ENCODE measurements at places on chromosomes 11 and 22.
A peak's percentile ranks its signal among the peaks of the same experiment; 100 is the strongest.

DNA sequence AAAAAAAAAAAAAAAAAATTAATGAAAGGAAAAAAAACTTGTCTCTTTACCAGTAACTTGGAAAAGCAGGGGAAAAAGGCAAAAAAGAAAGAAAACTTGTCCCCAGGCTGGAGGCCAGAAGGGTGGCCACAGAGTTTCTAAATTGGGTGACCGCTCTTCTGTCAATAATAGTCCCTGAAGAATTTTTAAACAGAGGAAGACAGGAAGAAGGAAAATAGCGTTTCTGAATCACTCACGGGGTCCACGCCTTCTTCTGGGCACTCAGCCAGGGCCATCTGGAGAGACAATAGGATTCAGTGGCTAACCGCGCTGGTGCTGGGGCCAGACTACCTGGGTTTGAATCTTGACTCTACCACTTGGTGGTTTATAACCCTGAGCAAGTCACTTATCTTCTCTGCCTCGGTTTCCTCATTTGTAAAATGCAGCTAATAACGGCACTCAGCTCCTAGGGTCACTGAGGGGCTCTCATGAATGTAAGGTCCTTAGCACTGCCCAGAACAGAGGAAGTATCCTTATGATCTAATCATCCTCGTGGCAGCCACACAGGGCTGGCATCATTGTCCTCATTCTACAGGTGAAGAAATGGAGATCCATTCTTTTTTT is 7.0 kb downstream of the C11orf86 start:
- no peak for DNase-seq

DNA sequence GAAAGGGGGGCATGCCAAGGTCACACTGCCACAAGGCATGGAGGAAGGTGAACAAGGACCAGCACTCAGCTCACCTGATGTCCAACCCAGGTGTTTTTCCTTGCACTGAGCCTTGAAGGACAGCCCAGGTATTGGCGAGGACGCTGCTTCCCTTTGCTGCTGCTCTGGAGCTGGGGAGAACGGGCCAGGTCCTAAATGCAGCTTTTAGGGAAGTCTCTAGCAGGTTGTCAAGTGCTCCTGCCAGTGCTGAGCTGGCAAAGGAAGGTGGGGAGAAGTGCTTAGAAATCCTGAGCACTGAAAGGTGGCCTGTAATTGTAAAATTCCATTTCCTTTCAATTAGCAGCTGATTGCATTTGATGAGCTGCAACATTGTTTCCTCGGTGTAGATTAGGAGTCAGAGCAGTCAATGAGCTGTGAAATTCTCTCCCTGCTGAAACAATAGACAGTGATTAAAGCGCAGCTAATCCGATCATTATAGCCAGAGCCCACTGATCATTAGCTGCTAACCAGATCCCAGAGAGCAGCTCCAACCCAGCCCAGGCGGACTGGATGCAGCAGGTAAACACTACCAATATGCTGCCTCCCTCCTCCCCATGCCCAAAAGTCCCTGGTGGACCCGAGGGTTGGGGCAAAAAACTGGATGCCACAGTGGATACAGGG is 507.6 kb downstream of the INSC start:
- DNase-seq: no peak

DNA sequence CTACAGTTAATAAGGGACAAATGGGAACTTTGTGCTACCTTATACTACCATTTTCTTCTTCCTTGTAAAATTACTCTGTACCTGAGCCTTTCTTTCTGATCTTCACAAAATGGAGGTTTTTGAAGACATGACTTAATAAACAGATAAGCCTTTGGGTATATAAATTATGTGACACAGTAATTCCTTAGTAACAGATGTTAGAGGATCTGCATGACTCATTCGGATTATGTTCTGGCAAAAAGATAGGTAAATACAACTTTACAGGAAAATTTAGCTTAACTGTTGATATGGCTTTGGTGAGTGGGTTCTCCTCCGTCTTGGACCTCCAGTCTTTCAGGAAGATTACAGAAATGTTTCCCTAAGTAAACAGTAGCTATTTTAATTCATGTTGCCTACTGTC is 61.8 kb downstream of the BID start:
- no peak for DNase-seq

DNA sequence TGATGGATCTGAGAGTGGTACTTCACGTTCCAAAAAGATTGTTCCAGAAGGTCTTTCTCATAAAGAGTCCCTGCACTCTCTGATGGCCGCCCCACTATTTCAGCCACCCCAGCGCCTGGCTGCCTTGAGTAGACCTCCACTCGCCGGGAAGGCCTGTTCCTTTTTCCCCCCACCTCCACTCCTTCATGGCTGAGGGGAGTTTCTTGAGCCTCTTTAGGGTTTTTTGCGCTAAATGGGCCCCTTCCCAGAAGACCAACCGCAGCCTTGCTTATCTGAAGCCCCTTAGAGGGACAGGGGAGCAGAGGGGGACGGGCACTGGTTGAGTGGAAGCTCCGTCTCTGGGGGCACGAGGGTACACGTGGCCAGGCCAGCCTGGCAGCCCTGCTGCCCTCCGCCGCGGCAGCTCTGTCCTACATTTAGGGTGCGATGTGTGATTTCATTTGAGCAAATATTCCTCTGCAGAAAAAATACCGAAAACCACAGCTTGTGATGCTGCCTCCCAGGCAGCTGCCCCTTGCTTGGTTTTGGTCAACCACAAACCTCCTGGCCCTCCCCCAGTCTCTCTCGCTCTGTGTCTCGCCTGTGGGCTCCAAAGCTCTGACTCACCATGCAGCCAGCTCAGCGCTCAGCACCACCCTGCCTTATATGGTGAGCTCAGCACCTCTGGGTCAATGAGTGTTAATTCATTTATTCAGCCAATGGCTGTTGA is 88.7 kb downstream of the TP53I11 start:
- no peak for DNase-seq

DNA sequence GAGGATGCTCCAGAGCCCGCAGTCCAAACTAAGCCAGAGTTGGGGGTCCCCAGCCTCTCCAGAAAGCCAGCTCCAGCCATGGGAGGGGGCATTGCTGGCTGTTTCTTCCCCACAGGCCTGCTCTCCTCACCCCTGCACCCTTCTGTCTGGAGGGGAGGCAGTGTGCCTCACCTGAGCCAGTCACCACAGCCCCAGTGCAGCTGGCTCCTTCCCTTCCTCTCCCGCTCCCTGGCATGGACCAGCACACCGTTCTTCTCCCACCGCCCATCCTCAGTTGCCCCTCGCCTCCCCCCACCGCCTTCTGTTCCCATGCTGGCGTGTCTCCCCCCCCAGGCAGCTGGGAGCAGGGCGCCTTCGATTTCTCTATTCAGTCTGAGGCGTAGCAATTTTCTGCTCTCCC is 110.5 kb upstream of the THY1 start:
- no peak for DNase-seq

- DNase-seq: no peak
These were observed 94.6 kb upstream of the OR9G4 start for GRCh38 chr11:56842814-56843794.

DNA sequence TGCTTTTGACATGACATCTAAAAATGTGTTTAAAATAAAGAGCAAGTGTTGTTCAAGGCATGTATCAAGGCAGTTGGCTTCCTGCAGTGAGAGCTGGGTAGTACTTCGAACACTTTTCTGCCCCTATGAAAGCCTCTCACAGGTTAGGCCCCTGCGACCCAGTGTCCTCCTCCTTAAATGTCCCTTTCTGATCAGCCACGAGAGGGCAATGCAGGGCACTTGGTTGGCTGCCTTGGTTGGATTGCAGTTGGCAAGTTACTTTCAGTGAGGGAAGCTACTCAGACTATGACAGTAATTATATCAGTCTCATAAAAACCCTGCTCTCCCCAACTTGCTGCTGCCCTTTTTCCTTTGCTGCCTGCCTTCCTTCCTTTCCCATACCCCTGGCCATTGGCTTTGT is 743.8 kb downstream of the NTM start:
- no peak for DNase-seq

GRCh38 chr11:70594031-70594430 is 195.7 kb downstream of the CTTN start:
- DNase-seq: no peak

GRCh38 chr11:19311308-19312030 is 70.7 kb upstream of the E2F8 start:
- peak; percentile 47 for DNase-seq

DNA sequence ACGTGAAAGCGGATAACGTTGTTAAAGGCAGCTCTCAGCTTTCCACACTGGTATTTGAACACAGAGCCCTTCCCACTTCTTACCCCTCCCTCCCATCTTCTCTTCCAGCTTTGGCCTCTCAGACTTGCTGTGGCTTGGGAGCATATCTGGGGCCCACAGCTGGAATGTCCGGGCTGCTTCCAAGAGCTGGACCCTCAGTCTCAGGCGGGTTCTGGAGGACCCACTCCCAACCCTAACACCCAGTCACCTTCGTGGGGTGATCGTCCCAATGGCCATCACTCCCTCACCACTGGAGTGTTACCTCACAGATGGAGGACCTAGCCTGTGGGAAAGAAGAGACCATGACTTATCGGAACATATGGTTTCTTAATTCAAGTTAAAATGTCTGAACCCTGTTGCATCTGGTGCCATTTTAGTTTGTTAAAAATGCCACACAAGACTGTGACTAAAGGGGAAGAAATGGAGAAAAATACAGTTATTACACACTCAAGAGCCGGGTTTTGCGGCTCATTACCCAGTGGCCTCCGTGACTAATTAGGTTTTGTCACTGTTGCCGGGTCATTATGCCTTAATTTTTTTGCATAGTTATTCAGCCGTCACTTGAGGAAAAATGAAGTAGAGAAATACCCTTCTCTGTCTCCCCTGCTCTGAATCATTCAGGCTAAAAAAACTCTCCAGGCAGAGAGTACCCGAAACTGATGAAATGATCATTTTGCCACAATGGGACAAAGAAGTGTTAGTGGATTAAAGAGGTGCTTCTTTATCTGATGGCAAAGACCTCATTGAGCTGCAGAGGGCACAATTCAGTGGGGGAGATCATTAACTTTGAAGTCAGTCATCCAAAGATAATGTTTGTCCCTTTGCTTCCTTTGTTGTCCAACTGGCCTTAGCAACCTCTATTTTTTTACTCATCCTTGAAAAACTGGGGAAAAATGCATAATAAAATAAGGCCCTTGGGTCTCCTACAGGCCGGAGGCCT is 87.2 kb upstream of the HTATIP2 start:
- no peak for DNase-seq

GRCh38 chr11:66986178-66986545 is 11.1 kb downstream of the C11orf86 start:
- DNase-seq: no peak

DNA sequence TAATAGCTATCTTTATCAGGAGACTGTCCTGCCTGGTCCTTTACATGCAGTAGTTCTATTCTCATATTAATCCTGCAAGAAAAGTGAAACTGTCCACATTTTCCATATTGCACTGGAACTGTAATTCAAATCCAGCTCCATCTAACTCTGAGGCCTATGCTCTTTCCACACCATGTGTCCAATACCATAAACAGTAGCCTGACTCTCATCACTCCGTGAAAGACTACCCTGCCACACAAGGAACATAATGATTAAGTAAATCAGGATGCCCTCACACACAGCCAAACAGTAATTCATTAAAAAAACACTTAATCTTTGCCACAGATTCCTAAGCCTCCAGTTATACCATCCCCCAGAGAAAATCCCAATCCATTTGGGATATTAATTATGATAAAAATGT is 285.3 kb upstream of the PITPNB start:
- DNase-seq: no peak

DNA sequence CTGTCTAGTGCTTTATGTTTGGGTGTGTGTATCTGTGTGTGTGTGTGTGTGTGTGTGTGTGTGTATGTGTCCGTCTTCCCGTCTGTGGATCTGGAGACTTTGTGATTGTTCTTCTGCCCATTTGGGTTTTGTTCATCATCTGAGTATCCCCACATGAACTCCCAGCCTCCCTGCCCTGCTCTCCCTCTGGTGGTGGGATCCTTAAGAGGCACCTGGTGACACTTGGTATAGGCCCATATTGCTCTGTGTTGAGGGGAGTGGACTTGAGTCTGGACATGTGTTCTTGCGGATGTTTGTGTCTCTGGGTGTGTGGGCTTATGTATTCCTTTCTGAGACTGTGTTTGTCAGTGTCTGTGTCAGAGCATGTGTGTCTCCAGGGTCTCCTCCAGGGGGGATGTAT is 15.3 kb downstream of the RCOR2 start:
- no peak for DNase-seq

- DNase-seq: no peak
These were observed 827 bp downstream of the GSC2 start for GRCh38 chr22:19149047-19149883.

DNA sequence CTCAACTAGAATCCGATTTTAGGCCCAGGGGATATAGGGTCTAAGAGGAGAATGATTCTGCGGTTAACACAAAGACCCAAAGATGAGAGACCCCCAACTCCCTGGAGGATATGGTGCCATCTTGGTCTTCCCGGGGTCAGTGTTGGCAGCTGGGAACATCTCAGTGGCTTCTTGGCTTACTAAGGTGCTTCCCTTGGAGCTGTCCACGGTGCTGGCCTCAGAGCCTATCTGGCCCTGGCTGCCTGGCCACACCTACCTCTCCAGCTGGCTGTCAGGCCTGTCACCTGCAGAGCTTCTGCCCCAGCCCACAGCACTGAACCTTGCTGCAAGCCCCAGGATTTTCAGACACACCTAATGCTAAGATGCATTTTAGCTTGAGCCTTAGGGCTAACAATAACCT is 70.7 kb upstream of the THY1 start:
- DNase-seq: no peak

DNA sequence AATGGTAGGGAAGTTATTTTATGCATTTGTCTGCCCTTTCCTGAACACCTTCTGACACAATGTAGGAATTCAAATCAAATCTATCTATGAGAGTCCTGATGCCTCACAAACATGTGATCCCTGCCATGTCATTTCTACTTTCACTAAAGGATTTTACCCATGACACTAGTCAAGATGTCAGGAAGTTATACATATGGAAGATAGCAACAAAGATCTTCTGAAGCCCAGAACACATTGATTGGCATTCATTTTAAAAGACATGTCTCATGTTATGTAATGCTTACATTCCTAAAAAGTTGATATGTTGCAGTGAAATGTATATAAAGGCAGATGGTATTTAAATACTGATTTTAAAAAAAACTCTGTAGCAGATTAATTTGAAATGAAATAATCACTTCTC is 61.5 kb downstream of the FAM76B start:
- no peak for DNase-seq

GRCh38 chr11:112481893-112482292 is 221.2 kb upstream of the PLET1 start:
- DNase-seq: no peak

DNA sequence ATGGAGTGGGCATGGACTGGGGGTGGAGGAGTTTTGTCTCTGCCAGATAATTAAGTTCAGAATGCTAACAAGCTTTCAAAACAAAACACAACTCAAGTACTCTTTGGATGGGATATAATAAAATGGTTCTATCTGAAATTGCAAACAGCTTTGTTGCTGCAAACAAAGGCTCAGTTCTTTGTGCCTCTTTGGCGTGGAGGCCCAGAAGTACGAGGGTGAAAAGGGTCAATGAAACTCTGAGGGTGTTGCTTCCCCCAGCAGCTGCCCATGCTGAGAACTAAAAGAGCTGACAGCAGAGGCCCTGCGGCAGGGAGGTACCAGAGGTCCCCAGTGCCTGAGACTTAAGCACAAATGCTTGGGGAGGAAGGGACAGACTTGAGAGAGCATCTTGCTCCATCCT is 26.5 kb upstream of the IGSF22 start:
- no peak for DNase-seq
